ENCODE measurements at places on chromosomes 6 and 20.

- DNase-seq, result no peak
Observed at GRCh38 chr6:159152782-159153181, 16.4 kb upstream of the FNDC1 start.

DNA sequence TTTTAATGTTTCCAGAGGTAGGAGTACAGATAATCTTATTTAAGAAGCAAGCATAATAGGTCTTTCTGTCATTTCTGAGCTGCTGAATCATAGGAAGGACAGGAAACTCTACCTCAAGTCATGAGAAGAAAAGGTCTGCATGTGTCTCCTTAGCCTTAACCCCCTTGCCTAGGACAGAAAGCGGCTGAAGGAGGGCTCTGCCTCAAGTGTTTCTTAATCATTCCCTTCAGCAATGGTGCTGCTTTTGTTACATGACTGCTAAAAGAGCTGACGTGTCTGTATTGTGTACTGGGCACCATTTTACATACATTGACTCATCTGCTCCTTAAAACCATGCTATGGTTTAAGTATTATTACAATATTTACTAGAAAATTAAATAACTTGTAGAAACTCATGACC, 564.0 kb upstream of the AGPAT4 start:
- no peak for DNase-seq

DNA sequence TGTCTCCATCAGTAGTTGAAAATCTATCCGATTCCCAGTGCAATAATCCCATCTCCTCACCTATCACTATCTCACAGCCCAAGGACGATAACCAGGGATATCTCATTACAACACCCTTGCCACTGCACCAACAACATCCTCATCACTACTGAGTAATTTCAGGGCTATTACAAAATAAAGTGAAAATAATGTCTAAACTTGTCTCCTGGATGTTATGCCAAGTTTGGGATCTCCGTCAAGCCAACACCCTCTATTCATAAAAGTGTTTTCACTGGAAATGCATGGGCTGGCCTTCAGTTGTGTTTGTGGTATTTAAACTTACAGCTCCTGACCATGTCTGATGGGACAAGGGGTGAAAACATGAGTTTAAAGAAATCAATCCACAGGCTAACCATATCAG, 42.0 kb upstream of the STMND1 start:
- DNase-seq, result no peak

DNA sequence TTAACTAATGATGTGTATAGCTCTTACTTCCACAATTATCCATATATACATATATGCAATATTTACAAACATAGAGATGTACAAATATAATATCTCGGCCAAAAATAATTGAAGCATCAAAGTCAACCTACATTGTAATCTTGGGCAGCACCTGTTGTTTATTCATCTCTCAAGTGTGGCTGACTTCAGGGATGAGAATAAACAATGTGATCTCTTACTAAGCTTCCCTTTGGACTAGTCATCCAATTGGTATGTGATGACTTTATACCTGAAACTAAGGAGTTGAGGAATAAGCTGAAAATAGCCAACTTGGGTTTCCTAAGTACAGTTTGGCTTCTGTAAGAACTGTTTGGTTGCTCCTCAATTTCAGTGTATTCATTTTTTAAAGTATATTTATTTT, 256.6 kb downstream of the KHDC1L start:
- DNase-seq, result no peak

- no peak for DNase-seq
Observed at GRCh38 chr20:31606804-31607639, 1.9 kb downstream of the ID1 start.

- DNase-seq, result no peak
Observed at GRCh38 chr6:140434761-140435160, 1060.3 kb upstream of the CITED2 start.

DNA sequence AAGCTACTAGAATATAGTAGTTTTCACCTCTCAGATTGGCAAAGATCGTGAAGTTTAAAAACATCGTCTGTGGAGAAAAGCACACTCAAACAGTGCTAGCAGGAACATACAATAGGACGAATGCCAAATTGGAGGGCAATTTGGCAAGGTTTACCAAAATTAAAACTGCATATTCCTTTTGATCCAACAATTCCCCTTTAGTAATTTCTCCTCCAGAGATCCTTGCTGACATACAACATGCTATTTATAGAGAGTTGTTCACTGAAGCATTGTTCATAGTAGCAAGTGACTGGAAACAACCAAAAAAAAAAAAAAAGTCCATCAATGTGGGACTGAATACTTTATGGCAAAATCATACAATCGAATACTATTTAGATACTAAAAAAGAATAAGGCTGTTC, 202.2 kb downstream of the ATXN1 start:
- DNase-seq, result no peak

GRCh38 chr20:43963233-43963632, 48.6 kb downstream of the TOX2 start:
- no peak for DNase-seq

- no peak for DNase-seq
Observed at GRCh38 chr6:118504611-118505010, 43.5 kb upstream of the PLN start.

DNA sequence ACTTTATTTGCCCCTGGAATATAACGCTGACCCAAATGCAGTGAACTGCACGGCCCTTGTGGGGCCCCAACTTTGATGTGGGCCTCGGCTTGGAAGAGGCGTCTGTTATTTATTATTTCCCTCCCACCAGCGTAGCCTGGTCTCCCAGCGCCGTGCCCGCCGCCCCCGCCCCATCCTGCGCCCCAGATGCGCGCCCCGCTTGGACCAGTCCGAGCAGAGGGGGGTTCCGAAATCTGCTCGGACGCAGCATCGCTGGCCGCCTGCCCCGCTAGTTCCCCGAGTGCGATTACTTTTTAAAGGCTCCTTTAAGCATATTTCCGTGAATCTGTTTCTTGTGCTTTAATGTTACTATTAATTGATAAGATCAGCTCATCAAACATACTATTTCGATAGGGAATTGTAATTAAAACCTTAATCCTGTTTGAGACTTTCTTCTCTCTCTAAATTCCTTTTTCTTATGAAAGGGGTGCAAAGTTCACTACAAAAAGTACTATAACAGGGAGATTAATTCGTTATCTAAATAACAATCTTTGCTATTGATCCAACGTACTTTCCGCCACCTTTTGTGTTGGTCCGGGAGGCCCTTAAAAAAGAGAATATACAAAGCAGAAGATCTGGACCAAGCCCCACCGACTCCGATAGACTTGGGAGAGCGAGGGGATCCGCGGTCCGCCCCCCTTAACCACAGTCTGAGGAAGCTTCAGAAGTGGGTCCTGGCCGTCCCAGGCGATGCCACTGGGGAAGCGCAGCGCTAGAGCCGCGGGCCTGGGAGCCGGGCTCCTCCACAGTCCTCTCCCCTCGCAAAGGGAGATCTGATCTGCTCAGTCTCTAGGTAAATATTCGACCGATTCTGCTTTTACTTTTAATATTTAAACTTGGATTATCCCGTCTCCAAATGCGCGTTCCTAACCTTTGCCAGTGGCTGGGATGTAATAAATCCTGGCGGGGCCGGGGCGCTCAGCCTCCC, 10.2 kb downstream of the POU3F2 start:
- DNase-seq, result no peak

DNA sequence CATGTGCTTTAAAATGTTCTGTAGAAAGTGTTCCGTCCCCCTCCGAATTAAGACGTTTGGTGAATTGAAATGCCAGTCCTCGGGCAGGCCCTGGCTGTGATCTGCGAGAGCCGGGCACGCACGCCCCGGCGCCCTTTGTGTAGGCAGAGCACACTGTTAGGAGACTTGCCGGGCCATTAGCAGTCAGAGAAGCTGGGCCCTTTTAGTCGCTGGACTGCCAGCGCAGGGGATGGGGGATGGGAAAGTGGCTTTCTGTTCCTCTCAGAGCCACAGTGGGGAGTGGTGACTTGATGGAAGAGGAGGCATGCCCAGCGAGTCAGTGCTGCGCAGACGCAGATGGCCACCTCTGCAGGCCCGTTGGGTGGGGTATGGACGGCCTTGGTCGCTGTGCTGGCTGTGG, 2.2 kb downstream of the PPP1R3G start:
- DNase-seq, result no peak

GRCh38 chr20:63072991-63073737, 66.4 kb upstream of the BHLHE23 start:
- DNase-seq, result no peak

GRCh38 chr6:141252828-141253608, 879.7 kb upstream of the GJE1 start:
- no peak for DNase-seq

- DNase-seq, result no peak
Observed at GRCh38 chr6:87904011-87904410, 143.6 kb upstream of the SPACA1 start.

- no peak for DNase-seq
Observed at GRCh38 chr6:107959392-107959791, 1.4 kb upstream of the SEC63 start.

GRCh38 chr6:89257346-89257745, 40.2 kb upstream of the GABRR1 start:
- DNase-seq, result no peak
